ENCODE measurements at places on chromosomes 11 and 22. TPM values are rescaled to one million over a fixed set of nuclear protein-coding genes. Genes with fewer than 3 reads are reported as not detected.

Gene CECR2
- 0.14 TPM for total RNA-seq

Gene MYBPC3
- total RNA-seq = not detected

Gene OR51E2
- total RNA-seq = not detected

Gene DDX25
- not detected for total RNA-seq

Gene C11orf21
- not detected for total RNA-seq

Gene EMID1
- total RNA-seq = 0.29 TPM

Gene SCN4B
- not detected for total RNA-seq

Gene OR2D3
- not detected for total RNA-seq

Gene OR52A1
- total RNA-seq = not detected
